A549 treated with ZK216348 at 1 μM for 4 hours (cell line): ENCODE measurements at places on chromosomes 7 and 10. TPM values are rescaled to one million over a fixed set of nuclear protein-coding genes. Genes with fewer than 3 reads are reported as not detected.

The EPC1 gene
- total RNA-seq: 15.1 to 21.7 TPM (median 16.9 TPM) in 5 replicates

The ZNF25 gene
- 1.1 to 2.7 TPM (median 1.6 TPM) in 5 replicates for total RNA-seq

The ETV1 gene
- total RNA-seq: 2.2 to 3.2 TPM (median 2.4 TPM) in 5 replicates

The RAPGEF5 gene
- total RNA-seq: 0.05 to 0.25 TPM (median 0.18 TPM) in 5 replicates

The ADAM22 gene
- total RNA-seq: 0.06 to 0.42 TPM (median 0.20 TPM) in 5 replicates

The AKR1C4 gene
- total RNA-seq: 0.27 to 0.50 TPM (median 0.32 TPM) in 4 of 5 replicates, not detected in the other

The RNF32 gene
- total RNA-seq: 1.1 to 3.1 TPM (median 1.6 TPM) in 5 replicates
